ENCODE measurements at places on chromosomes 2 and 18.

DNA sequence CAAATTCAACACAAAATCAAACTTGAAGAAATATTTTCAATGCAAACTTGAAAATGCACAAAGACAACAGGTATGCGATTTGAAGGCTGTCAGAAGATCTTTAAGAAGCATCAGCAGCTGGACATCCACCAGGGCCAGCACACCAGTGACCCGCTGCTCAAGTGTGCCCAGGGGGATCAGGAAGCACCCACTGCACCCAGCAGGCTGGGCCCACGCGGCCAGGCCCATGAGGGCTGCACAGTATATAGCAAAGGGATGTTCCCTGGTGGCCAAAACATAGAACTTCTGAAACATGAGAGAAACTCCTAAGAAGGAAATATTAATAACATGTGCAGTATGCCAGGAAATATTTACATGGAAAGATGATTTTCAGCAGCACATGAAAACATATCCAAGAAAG is 25.0 kb downstream of the WDFY1 start:
- DNase-seq: no peak

- DNase-seq: no peak
These were observed 18.5 kb upstream of the EML6 start for GRCh38 chr2:54704688-54705605.

DNA sequence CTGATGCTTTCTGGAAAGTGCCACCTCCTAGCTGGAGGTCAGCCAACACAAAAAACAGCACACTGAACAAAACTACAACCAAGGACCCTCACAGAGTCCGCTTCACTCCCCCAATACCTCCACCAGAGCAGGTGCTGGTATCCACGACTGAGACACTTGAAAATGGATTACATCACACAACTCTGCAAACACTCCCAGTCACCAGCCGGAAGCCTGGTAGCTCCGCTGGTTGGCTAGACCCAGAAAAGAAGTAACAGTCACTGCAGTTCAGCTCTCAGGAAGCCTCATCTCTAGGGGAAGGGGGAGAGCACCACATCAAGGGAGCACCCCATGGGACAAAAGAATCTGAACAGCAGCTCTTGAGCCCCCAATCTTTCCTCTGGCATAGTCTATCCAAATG is 175.4 kb downstream of the LCLAT1 start:
- DNase-seq: no peak

DNA sequence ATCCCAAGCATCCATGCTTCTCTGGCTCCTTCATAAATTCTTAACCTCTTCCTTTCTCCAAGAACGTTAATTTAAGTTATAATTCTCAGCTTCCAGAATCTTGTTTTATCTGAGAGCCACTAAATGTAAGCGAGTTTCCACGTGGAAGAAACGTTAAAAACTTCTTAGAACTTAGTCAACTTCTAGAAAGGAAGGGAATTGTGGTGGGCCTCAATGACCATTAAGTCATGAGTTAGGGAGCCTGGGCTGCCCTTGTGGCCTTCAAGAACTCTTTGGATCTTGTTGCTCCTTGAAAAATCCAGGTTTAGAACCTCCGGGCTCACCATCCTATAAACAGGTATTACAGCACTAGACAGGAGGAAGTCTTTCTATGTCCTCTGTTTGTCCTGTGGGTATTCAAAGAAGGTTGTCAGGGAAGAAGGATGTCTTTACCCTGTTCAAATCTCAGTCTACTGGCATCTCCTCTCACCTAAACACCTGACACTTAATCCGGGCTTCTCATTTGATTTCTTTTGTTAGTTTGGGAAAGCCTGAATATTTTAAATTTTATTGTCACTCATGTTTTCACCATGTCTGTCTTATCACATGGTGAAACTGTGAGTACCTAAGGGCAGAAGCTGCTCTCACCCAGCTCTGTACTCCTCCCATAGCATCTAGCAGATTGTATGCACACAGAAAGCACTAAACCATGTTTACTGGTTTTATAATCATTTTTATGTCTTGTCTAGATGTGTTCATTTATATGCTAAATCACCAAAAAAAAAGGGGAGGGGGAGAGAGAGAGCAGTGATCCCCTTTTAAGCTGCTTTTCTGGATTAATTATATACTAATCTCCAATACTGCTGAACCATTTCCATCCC is 6.3 kb downstream of the RND3 start:
- no peak for DNase-seq

DNA sequence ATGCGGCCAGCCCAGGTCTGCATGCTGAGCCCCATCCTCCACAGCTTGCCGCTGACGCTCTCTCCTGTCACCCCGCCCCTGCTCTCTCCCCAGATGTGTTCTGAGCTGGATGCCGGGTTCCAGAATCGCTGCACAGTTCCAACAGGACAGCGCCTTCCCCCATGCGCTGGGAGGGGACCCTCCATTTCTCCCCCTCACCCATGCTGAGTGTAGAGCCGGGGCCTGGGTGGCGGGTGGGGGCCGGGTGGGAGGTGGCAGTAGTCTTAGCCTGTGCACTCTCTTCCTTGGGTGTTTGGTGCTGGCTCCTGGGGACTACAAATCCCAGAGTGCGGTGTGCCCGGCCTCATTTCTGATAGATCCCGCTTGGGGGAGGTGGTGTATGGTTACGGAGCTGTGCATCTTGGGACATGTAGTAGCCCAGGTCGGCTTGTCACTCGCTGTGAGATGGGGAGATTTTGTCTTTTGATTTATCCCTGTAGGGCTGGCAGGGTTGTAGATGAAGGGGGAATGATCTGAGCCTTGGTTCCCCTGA is 6.8 kb downstream of the DNAJB2 start:
- no peak for DNase-seq

DNA sequence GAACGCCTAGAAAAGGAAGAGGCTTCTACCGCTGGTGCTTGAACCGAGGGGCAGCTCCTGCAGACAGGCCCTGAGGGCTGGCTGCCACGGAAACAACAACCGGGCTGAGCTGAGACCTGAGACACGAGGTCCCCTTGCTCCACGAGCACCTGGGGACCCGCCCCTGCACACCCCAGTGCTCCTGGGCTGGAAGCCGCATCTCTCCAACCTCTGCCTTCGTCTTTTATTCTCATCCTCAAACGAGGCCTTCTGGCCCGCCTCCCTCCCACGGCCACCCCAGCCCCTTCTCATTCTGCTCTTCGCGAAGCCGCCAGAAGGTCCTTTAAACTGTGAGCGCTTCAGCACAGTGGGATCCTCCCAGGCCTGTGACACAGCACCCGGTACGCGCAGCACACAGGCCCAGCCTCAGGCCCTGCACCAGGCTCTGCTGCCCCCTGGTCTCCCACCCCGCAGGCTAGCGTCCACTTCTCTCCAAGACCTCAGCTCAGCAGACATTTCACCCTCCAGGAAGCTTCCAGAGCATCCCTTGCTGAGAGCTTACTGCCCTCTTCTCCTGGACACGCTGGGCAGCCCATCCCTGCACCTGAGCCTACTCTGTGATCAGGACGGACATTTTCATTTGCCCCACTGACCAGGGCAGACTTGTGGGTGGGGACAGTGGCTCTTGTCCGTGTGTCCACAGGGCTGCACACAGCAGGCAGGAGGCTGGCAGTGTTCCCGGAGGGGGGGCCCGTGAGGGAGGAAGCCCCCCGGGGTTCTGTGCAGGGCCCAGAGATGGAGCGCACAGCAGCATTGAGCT is 149.7 kb downstream of the PXDN start:
- no peak for DNase-seq

DNA sequence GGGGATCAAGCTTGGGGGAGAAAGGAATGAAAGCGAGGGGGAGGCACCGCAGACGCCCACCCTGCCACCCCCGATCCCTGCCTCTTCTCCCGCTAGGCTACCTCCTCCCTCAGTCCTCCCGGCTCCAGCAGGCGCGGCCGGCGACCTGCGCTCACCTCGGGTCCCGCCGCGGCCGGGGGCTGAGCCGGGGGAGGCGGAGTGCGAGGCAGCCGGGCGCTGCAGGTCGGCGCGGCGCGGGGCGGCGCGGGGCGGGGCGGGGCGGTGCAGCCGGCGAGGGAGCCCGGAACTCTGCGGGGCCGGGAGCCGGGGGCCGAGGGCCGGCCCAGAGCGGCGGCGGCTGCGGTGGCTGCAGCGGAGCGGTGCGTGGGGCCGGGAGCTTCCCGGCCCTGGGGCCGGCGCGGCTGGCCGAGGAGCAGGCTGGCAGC is 477 bp downstream of the ACVR1 start:
- DNase-seq: no peak

DNA sequence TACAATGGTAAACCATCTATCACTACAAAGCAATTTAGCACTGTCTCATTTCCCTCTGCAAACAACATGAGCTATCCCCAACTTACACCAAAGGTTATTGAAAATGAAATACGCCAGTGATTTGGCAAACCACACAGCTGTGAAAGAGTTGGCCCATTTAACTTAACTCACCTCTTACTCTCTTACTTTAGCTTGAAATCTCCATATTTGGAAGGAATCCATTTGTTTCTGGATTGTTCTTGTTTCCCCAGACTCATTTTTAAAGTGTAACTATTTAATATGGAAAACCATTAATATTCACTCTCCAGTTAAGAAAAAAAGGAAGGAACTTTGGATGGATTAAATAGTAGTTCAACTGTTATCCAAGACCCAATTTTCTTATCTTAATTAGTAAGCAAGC is 93.7 kb upstream of the TRIB2 start:
- no peak for DNase-seq

- no peak for DNase-seq
These were observed 112.1 kb downstream of the DOCK10 start for GRCh38 chr2:224930124-224930523.

DNA sequence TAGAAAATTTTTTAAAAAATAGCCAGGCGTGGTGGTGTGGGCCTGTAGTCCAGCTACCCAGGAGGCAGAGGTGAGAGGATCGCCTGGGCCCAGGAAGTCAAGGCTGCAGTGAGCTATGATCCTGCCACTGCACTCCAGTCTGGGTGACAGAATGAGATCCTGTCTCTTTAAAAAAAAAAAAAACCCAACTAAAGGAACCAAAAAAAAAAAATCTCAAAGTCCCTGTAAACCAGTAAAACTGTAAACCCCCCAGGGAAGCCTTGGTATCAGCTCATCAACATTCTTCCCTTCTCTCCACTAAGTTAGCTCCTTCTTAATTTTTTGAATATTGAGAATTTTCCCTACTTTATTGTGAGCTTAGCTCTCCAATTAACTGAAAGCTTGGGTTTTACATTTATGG is 8.4 kb upstream of the MCFD2 start:
- DNase-seq: no peak

DNA sequence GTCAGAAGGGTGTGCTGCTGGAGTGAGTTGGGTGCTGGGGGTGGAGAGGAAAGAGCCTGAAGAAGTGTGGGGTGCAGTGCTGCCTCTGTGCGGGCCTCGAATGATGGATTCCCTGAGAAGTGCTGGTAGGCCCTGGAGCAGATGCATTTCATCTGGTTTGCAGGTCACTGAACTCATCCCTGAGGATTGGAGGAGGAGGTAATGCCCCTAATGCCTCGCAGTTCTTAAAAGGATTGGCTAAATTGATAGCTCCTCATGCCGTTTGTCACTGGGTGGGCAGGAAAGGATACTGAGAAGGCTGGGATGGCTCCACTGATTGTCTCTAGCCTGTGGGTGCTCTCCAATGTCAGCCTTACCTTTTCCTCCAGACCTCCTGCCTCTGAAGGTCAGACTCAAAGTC is 74.1 kb downstream of the CTIF start:
- no peak for DNase-seq

DNA sequence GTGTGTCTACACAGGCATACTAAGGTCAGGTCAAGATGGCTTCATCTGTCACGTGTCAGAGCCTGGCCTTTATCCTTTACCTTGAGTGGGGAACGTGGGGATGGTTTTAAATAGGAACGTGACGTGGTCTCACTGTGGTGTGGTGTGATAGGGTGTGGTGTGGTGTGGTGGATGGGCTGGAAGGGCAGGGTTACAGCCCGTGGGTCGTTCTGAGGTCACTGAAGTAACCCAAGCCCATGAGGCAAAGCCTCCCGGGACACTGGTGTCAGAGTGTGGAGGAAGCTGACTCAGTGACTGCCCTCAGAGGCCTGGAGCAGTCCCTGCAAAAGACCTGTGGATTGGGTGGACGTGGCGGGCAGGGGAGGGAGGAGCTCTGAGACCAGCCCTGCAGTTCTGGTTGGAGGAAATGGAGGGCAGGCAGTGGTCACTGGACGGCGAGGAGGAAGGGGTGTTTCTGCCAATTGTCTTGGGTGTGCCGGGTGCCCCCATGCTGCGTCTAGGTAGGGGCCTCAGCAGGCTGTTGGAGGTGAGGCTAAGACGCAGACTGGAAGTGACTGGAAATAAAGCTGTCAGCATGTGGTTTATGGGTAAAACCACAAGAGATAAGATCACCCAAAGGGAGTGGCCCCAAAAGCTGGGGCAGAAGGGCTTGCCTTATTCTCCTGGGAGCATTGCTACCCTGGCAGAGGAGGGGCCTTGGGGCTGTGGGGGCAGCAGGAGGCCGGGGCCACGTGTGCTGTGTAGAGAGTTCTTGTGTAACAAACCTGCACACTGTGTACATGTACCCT is 84.8 kb downstream of the SH3RF3 start:
- DNase-seq: peak; percentile 52

DNA sequence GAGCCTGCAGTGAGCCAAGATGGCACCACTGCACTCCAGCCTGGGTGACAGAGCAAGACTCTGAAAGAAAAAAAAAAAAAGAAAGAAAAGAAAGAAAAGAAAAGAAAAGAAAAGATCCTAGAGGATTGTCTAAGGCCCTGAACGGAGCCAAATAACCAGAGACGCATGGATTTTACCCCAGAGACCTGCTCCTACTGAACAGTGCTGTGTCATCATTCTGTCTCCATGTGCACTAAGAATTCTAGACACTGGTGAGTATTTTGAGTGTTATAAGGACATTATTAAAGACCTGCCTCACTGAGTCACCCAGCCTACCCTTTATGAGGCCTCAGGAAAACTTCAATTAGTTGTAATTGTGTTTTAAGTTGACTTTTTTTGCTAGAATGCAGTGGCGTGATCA is 61.9 kb upstream of the RIOK3 start:
- DNase-seq: no peak
